ENCODE measurements at places on chromosomes 7 and 10.

GRCh38 chr10:71467161-71467560, 70.4 kb downstream of the CDH23 start:
- DNase-seq, result no peak

GRCh38 chr10:108902619-108903285, 1020.6 kb downstream of the XPNPEP1 start:
- DNase-seq, result no peak

DNA sequence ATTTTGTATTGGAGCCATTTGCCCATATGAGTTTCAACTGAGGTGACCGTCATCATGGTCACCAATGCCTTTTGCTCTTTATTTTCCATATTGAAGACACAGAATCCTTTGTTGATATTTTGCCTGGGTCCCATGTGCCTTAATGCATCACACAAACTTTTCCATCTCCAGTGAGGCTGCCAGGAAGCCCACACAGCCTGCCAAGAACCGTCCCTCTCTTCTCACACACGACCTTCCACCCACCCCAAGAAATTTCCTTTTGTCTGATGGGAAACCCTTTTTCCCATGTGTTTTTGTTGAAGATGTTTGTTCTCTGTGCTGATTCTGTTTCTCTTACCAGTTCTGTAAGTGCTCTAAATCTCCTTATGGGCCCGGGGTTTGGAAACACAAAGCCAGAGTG, 168.9 kb downstream of the CSTF2T start:
- DNase-seq, result no peak

GRCh38 chr10:10772411-10772810, 245.3 kb upstream of the CELF2 start:
- DNase-seq, result no peak

- DNase-seq, result no peak
Observed at GRCh38 chr10:132590752-132591121, 53.1 kb downstream of the INPP5A start.

- no peak for DNase-seq
Observed at GRCh38 chr7:124459101-124460055, 306.2 kb downstream of the GPR37 start.

All from stimulated activated CD8-positive, alpha-beta memory T cell treated with anti-CD3 and anti-CD28 coated beads, Interleukin-4, amount 100 ng/mL, for 1 hour (primary cell).